Activated CD4-positive, alpha-beta T cell treated with anti-CD3 and anti-CD28 coated beads, Interleukin-2, amount 10 ng/mL, durations not matched to agents 7 days and 5 days (primary cell): ENCODE measurements at places on chromosomes 5 and 9. TPM values are rescaled to one million over a fixed set of nuclear protein-coding genes. Genes with fewer than 3 reads are reported as not detected.

The C5 gene
- 2.8 TPM for total RNA-seq

The ENTPD2 gene
- not detected for total RNA-seq

The OR1Q1 gene
- total RNA-seq = not detected

The PCDHGB4 gene
- not detected for total RNA-seq

The CDH18 gene
- not detected for total RNA-seq

The SPRY4 gene
- 0.27 TPM for total RNA-seq

The CDO1 gene
- not detected for total RNA-seq

The HRCT1 gene
- not detected for total RNA-seq

GRCh38 chr9:90868555-90868954 lies 66.9 kb downstream of the SYK start:
- DNase-seq = no peak

DNA sequence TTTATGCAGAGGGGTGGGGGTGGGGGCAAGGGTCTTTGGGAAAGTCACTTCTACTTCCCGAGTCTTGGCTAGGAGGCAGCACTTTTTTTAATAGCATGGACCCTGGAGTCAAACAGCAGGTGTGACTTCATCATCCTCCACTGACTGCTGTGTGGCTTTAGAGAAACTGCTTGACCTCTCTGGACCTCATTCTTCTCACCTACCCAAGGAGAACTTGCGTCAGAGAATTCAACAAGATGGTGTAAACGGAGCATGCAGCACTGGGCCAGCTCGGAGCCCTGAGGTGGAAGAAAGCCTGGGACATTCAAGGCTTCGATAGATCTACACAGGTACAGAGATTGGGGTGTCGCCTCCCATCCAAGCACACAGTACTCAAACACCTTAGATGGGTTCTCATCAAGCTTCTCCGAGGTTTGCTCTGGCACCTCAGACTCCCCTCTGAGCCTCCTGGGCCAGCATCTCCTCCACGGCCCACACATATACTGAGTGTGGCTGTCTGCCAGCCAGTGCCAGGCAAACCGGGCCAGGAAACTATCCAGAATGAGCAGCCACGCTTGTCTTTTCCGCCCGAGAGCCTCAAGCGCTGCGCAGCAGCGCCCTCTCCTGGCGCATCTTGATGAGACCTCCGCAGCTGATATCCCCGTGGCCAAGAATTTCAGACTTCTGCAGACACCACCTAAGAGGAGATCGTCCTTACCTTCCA lies 4.6 kb upstream of the SLC25A48 start:
- DNase-seq = peak; percentile 46

DNA sequence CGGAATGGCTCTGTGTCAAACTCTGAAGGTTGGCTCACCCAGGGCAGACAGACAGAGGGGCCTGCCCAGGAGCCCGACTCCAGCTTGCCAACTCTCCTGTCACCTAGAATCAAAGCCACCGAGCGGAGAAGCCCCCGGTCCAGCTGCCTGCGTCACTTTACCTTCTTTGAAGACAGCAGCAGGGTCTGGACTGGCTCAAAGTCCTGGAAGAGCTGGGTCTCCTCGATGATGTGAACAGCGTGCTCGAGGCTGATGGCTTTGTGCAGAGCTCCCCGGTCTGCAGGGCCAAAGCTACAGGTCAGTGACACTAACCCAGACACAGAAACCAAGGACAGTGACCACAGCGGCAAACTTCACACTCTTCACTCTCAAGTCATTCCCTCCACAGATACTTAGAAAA lies 67.9 kb downstream of the SECISBP2 start:
- DNase-seq = no peak

DNA sequence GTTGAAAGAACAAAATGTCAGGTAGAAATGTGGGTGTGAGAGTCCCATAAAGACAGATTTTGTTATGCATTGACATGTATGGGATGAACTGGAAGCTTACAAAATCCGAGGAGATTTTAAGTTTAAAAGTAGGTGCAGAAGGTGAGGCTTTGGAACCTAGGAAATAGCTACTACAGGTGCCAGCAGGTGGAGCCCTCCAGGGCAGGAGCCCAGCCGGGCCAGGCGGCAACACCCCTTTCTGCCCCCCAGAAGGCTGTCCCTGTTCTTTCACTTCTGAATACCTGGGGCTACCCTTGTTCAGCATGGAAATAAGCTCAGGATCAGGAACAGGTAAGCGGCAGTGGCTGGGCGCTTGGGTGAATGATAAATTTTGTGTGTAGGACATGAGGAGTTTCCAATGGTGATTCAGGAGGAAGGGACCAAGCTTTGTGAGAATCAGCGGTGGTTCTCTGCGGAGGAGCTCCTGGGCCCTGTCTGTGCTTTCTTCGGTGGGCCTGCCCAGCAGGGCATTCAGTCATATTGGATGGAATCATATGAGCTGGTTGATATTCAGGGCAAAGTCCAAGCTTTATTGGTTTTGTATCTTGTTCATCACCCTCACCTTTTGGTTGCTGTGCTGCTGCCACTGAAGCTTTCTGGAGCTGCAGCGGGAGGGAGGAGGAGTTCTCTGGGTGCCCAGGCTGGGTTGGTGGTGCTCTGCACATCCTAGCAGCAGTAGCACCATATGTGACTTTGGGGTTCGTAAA lies 12.3 kb downstream of the PCBD2 start:
- no peak for DNase-seq

GRCh38 chr9:10921671-10922070 lies 308.9 kb upstream of the PTPRD start:
- no peak for DNase-seq

DNA sequence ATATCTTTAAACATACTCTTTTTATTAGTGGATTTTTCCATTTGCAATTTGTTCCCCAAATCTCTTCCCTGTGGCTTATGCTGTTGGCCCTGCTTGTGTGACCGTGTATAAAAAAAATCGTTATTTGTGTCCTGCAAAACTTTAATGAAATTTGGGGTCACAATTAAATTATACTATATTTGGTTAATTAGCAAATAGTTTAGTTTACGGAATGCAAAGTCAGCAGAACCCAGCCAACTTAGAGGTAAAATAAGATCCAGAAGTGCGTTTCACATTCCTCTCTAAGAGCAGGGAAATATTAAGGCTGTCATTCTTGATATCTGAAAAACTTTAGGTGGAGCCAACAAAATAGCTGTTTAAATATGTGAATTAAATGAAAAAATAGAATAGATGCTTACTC lies 2023.5 kb upstream of the WWC1 start:
- DNase-seq = no peak

GRCh38 chr5:76724871-76725270 lies 8.9 kb downstream of the F2R start:
- no peak for DNase-seq

- DNase-seq = no peak
Observed at GRCh38 chr5:141725891-141726290, 43.9 kb upstream of the ARAP3 start.

GRCh38 chr5:130066644-130067043 lies 162.4 kb downstream of the CHSY3 start:
- DNase-seq = no peak

DNA sequence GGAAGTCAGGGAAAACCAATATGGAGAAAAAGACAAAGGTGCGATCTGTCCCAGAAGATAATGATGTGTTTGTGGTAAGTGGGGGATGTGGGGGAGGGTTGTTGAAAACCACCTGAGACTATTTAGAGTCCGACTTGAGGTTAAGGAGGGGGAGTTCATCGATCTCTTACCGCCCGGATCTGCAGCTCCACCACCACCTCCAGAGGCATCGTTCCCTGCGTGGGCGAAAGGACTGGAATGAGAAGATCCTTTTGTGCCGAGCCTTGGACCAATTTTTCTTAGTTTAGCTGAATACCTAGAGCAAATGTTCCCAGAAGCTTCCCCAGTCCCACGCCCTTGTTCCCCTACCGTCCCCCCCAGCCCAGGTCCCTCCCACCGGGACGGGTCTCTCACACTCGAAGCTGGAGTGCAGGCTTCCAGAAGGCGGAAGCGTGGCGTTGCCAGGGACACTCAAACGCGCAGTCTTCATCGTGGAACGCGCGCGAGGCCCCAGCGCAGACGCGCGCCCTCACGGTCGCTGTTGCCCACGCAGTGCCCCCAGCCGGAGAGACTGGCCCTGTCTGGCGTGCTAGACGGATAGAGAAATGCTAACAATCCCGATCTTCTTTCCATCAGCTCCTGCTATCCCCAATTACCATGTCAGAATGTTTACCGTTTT lies at the start of gene SPATA6L:
SPATA6L (minus strand) TSS at position 439 of the 658 bp plus-strand sequence; CDS start at position 209, 230 bp downstream.
- peak; percentile 41 for DNase-seq

- DNase-seq = no peak
Observed at GRCh38 chr5:38008198-38008597, 168.4 kb upstream of the GDNF start.

- DNase-seq = no peak
Observed at GRCh38 chr9:128106940-128107467, 20.5 kb downstream of the PTGES2 start.

DNA sequence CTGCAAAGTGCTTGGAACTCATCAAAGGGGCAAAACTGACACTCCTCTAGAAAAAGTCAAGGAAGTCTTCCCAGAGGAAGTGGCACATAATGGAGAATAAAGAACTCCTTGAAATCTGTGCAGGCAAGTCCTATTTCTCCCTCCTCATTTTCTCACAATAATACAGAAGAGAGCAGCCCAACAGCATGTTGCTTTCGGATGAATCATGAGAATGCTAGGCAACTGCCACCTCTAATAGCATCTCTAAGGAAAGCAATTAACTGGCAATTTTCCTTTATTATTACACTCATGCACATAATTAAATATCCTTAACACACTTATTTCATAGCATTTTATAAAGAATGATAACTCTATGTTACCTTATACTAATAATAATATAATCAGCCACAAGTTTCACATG lies 122.2 kb upstream of the PTGER4 start:
- DNase-seq = no peak

GRCh38 chr9:94843134-94843533 lies 116.6 kb downstream of the AOPEP start:
- DNase-seq = no peak

- DNase-seq = peak; percentile 40
Observed at GRCh38 chr5:4042311-4042710, 446.7 kb downstream of the IRX1 start.

DNA sequence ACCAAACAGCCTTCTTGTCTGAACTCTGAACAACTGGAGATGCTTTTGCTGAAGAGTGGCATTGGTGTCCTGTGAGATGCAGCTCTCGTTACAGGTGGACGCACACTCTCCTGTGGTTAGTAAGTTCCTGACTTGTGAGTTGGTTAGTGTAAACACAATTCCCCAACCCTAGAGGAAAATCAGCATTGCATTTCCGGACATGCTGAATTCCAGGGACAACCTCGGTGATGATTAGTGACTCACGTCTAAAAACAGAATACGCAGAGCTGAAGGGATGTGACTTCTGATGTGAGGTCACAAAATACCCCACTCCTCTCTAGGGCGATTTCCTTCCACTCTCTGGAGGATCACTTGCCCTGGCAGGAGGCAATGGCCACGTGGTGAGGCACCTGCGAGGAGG lies 5.0 kb downstream of the OR2V2 start:
- no peak for DNase-seq

DNA sequence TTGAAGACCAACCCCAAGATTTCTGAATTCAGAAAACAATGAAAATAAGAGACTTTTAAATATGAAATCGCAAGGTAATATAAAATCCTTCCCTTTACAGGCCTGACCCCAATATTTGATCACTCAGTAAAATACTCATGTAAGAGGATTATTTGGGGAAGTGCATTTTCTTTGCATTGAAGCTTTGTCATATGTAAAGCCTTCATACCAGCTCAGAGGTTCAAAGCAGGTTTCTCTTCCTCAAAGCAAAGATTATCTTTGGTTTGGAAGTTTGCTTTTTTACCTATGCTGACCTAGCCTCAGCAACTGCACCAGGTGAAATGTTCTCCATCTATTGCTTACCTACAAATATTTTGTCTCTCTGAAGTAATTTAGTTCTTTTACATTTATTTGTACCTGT lies 106.5 kb upstream of the PARP8 start:
- no peak for DNase-seq

DNA sequence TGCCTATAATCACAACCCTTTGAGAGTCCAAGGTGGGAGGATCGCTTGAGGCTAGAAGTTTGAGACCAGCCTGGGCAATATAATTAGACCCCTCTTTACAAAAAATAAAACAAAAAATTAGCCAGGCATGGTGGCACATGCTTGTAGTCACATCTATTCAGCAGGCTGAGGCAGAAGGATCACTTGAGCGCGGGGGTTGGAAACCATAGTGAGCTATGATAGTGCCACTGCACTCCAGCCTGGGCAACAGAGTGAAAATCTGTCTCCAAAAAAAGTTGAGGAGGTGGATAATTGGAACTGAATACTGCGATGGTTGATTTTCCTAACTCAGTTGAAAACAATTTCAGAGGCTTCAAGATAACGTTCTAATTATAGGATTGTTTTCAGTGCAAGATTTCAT lies 52.6 kb downstream of the EDIL3 start:
- no peak for DNase-seq

GRCh38 chr5:179913461-179913860 lies 5.8 kb upstream of the TBC1D9B start:
- DNase-seq = no peak

GRCh38 chr5:91225848-91226686 lies 157.1 kb downstream of the ARRDC3 start:
- peak; percentile 66 for DNase-seq

GRCh38 chr5:132425009-132425937 lies 55.8 kb downstream of the SLC22A5 start:
- DNase-seq = peak; percentile 78

DNA sequence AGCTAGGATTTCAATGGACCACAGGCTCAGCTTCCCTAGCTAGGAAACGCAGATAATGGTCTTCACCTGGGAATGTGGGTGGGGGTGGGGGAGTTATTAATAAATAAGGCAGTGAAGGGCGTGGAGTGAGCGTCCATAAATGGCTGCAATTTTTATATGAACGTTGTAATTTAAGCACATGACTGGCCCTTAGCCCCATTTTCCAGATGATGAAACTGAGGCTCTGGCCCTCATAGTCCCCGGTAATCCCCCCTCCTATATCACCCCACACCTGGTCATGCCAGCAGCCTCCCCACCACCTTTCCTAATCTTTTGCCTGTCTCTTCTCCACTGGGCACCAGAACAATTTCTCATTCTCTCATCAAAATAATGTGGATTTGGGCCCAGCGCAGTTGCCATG lies 61.9 kb upstream of the LMX1B start:
- DNase-seq = no peak

DNA sequence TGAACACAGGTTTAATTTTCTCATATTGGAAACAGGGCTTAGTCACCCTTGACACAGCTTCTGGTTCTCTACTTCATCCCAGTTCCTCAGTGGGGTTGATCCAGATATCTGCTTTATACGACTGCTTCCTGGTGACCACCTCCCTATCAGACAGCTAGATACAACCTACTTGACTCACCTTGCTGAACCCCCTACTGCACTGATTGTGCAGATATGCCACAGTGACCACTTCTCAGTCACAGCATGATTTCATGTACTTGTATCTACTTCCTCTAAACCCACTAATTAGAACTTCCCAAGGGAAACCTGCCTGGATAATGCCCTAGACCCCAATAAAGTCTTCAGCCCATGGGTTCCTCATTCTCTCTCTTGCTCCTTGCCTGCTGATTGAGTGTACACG lies 18.4 kb upstream of the RFK start:
- DNase-seq = no peak
